ENCODE measurements at places on chromosomes 11 and 22.

DNA sequence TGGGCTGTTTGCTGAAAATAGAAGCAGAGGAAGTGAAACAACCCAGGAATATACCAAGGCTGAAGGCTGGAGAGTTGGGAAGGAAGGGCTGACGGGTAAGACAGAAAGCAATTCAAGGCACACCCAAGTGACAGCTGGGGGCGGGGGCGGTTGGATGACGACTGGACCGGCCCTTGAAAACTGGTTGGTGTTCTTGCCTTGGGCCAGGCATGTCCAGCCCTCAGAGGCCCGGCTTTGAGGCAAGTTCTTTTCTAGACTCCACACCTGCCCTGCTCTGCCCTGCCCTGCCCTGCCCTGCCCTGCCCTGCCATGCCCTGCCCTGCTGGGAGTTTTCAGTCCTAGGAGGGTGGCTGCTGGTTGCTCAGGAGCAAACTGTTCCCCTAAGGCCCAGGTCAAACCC is 34.2 kb upstream of the CACNG2 start:
- no peak for DNase-seq

- no peak for DNase-seq
These were observed 58.3 kb downstream of the LDLRAD3 start for GRCh38 chr11:36002196-36002595.

GRCh38 chr11:134152696-134153095 is 71.1 kb downstream of the NCAPD3 start:
- DNase-seq = no peak

- DNase-seq = no peak
These were observed 59.5 kb downstream of the LINC01488 start for GRCh38 chr11:69541001-69541285.

DNA sequence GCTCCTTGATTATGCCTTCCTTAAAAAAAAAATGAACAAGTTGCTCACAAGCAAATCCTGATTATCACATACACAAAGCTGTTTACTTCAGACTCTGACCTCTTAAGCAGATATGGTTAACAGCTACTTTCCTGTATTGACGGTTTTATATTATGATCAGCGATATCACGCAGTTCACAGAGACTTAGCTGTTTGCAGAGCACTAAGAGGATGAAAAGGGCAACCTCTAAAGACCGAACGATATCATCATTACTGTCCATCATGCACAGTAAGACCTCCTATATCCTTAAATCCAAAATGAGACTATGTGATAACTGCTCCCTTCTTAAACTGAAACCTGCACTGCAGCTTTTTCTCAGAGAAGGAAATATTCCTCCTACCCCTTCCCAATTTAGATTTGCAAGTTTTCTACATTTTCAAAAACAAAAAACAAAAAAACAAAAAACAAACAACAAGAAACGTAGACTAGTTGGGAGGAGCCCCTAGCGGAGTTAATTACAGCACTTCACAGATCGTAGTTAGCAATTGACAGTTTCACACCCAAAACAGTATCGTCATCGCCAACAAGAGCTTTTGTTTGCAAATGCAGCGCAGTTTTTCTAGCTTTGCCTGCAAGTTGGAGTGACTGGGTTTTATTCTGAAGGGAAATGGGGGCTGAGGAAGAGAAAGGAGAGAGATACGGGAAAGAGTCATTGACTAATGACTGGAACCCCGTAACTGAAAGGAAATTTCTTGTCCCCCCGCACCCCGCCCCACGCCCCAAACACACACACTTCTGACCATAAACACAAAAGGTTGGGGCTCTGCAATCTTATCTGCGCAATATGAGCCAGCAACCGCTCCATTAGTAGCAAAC is 1.2 kb downstream of the DDX6 start:
- no peak for DNase-seq

- no peak for DNase-seq
These were observed 40.1 kb downstream of the ABTB2 start for GRCh38 chr11:34317666-34318065.

DNA sequence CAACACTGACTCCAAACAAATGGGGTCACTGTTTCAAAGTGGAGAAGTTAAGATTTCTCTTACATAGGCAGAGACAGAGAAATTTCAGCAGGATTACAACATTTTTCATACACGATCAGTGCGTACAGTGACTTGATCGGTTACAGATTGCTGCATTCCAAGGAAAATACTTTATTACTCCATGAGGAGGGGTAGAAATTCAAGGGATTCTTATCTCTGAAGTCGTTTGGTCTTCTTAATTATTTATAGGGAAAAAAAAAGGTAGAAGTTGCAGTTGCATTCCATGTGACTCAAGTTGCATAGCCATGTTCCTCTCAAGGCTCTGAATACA is 10.7 kb upstream of the SMIM38 start:
- DNase-seq = no peak

GRCh38 chr11:12016246-12016645 is 7.8 kb upstream of the DKK3 start:
- DNase-seq = no peak

Measured in DMS153 (cell line).